Activated naive CD4-positive, alpha-beta T cell treated with anti-CD3 and anti-CD28 coated beads for 36 hours (primary cell): ENCODE measurements at places on chromosomes 3 and 15. TPM values are rescaled to one million over a fixed set of nuclear protein-coding genes. Genes with fewer than 3 reads are reported as not detected.
A peak's percentile ranks its signal among the peaks of the same experiment; 100 is the strongest.

Gene ARMC8
- total RNA-seq, result 38.2 TPM

Gene PRR23C
- not detected for total RNA-seq

Gene HRG
- total RNA-seq, result not detected

Gene AHSG
- total RNA-seq, result not detected

Gene RETNLB
- not detected for total RNA-seq

- DNase-seq, result no peak
- H3K4me1 ChIP-seq, result no peaks in the 10 kb centered on the region
- H3K27ac ChIP-seq, result no peak overlapping the region
- no peak overlapping the region for H3K4me3 ChIP-seq
- no peaks in the 10 kb centered on the region for H3K36me3 ChIP-seq
Measured at GRCh38 chr3:64954995-64955636, 267.3 kb upstream of the ADAMTS9 start.

DNA sequence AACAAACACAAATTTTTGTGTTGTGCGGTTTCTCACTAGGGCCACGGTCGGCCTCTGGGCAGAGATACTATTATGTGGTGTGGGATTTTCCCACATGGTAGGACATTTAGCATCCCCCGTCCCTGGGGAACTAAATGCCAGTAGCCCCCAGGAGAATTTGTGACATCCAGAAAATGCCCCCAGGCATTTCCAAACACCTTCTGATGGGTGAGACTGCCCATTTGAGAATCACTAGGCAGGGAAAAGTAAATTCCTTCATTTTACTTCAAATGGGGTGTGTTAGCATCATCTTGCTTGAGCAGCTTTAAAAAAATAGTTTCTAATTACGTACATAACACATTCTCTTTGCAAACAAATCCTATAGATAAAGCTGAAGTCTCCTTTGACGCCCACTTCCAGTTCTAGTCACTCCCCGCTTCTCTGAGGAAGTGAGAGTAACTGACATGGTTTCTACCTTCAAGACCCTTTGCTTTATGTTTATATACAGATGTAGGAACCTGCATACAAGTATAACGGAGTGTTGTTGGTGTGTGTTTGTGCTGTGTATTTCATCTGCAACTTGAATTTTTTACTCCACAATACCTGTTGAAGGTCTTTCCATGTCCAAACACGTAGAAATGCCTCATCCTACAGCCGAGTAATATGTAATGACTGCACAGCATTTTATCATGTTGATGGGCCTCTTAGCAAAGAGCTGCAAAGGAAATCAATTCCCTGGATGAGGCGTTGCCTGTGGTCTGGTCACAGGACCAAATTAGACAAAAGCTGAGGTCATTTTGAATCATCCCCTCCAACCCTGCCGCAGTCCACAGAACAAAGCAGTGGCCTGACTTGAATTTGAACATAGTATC lies 31.4 kb upstream of the ZBTB38 start:
- H3K27ac ChIP-seq, result no peak overlapping the region
- no peak overlapping the region for H3K4me3 ChIP-seq
- no peak for DNase-seq
- no peaks in the 10 kb centered on the region for H3K4me1 ChIP-seq
- H3K27me3 ChIP-seq, result no peaks in the 10 kb centered on the region

- no peak overlapping the region for H3K27ac ChIP-seq
- H3K4me3 ChIP-seq, result no peak overlapping the region
- H3K36me3 ChIP-seq, result no peaks in the 10 kb centered on the region
- H3K4me1 ChIP-seq, result peaks cover 51% of the 10 kb centered on the region
- H3K27me3 ChIP-seq, result no peaks in the 10 kb centered on the region
- DNase-seq, result no peak
Measured at GRCh38 chr3:186523022-186523421, 21.2 kb downstream of the CRYGS start.

- no peak for DNase-seq
- H3K4me1 ChIP-seq, result peaks cover 50% of the 10 kb centered on the region
- H3K36me3 ChIP-seq, result peaks cover 9% of the 10 kb centered on the region
- H3K4me3 ChIP-seq, result no peak overlapping the region
Measured at GRCh38 chr3:171365489-171365888, 94.7 kb downstream of the TNIK start.

- H3K36me3 ChIP-seq, result no peaks in the 10 kb centered on the region
- H3K4me1 ChIP-seq, result no peaks in the 10 kb centered on the region
- no peak overlapping the region for H3K4me3 ChIP-seq
- no peak for DNase-seq
- H3K27ac ChIP-seq, result no peak overlapping the region
Measured at GRCh38 chr3:78344918-78345317, 1305.0 kb downstream of the ROBO2 start.

DNA sequence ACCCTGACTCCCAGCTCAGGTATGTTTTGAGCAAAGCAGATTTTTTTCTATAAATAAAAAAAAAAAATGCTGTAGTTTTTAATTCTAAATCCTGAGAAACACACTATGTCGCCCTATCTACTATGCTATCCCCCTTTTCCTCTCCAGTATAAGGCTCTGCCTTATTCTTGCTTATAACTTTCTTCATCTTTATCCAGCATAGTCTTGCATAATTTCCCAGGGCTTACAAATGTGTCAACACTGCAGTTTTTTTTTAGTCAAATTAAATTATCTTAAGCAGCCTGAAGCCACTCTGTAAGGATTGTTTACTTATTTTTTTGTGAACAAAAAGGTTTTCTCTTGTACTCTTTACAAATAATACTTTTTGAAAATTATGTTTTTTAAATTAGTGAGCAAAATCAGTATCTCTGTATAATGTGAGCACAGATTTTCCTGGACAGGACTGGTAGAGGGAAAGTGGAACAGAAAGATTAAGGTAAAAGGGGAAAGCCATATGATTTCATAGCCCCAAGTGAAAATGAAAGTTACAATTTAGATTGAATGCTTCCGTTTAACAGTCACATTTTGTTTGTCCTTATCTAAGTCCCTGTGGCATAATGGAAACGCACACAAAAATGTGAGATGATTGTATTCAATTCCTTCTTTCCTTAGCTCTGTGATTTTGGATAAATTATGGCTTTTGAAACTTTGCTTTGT lies 5.6 kb upstream of the PYDC2 start:
- no peak for DNase-seq
- no peak overlapping the region for H3K27ac ChIP-seq
- no peaks in the 10 kb centered on the region for H3K4me1 ChIP-seq
- no peaks in the 10 kb centered on the region for H3K27me3 ChIP-seq
- no peaks in the 10 kb centered on the region for H3K36me3 ChIP-seq

Gene FEZF2
- not detected for total RNA-seq

Gene SI
- total RNA-seq, result not detected

DNA sequence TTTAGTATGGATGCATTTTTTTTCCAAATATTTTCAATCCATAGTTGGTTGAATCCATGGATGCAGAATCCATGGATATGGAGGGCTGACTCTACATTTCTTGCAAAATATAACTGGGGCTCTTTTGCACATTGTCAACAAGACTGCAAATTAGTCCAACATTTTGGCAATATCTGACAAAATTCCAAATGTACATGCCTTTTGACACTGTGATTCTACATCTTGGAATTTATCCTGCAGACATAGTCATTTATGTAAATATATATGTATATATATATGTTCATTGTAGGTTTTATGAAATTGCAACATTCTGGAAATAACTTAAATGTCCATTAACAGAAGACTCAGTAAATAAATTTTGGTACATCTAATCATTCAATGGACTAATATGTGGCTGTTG lies 203.0 kb downstream of the THRB start:
- no peak overlapping the region for H3K27ac ChIP-seq
- DNase-seq, result no peak
- no peaks in the 10 kb centered on the region for H3K36me3 ChIP-seq
- peaks cover 6% of the 10 kb centered on the region for H3K27me3 ChIP-seq

Gene C2CD4A
- 0.27 TPM for total RNA-seq

- peaks cover 17% of the 10 kb centered on the region for H3K4me1 ChIP-seq
- H3K27me3 ChIP-seq, result no peaks in the 10 kb centered on the region
- H3K4me3 ChIP-seq, result no peak overlapping the region
- no peak overlapping the region for H3K27ac ChIP-seq
Measured at GRCh38 chr3:28218071-28218916, 23.1 kb upstream of the CMC1 start.

Gene IL17RE
- total RNA-seq, result 0.24 TPM

DNA sequence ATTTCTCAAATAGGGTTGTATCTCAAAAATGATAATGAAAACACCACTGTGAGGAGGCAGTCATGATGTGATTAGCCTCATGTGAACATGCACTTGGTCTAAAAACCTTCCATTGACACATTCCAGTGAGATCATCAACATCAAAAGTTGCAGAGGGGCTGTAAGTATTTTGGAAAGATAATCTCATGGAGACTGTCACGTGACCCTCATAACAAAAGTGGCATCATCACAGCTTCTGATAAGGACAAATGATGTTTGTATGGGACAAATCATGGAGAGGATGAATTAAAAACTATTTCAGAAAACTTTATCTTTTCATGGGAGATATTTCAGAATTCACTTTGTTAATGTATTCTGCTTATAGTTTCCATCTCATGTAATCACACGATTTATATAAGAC lies 203.1 kb upstream of the NDN start:
- H3K4me1 ChIP-seq, result no peaks in the 10 kb centered on the region
- no peak overlapping the region for H3K4me3 ChIP-seq
- no peaks in the 10 kb centered on the region for H3K36me3 ChIP-seq
- no peaks in the 10 kb centered on the region for H3K27me3 ChIP-seq
- no peak overlapping the region for H3K27ac ChIP-seq

Gene ATP2B2
- not detected for total RNA-seq

GRCh38 chr15:78046796-78047341 lies 30.6 kb downstream of the TBC1D2B start:
- H3K4me3 ChIP-seq, result no peak overlapping the region
- peak overlapping the region; percentile 76 for H3K27ac ChIP-seq
- H3K4me1 ChIP-seq, result peaks cover 68% of the 10 kb centered on the region
- no peaks in the 10 kb centered on the region for H3K27me3 ChIP-seq
- peaks cover 25% of the 10 kb centered on the region for H3K36me3 ChIP-seq

- H3K4me3 ChIP-seq, result no peak overlapping the region
- no peaks in the 10 kb centered on the region for H3K4me1 ChIP-seq
- no peaks in the 10 kb centered on the region for H3K27me3 ChIP-seq
- no peak for DNase-seq
- H3K36me3 ChIP-seq, result no peaks in the 10 kb centered on the region
- no peak overlapping the region for H3K27ac ChIP-seq
Measured at GRCh38 chr3:123046262-123047061, 18.9 kb upstream of the SEMA5B start.

DNA sequence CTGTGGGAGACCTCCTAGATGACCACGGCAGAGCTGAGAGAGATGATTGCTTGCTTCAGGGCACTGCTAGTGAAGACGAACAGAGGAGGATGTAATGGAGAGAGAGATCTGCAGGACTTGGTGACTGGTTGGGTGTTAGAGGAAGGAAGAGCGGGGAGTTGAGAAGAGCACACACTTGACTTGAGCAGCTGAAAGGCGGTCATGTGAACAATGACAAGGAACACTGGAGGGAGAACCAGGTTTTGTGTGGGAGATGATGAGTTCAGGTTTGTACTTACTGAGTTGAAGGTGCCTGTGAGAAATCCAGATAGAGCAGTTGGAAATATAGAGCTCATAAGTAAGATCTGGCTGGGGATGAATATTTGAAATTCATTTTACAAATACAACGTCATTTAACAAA lies 40.3 kb downstream of the CDAN1 start:
- no peak for DNase-seq
- H3K4me1 ChIP-seq, result no peaks in the 10 kb centered on the region
- H3K27ac ChIP-seq, result no peak overlapping the region
- no peaks in the 10 kb centered on the region for H3K27me3 ChIP-seq
- no peak overlapping the region for H3K4me3 ChIP-seq

Gene MYZAP
- total RNA-seq, result 0.40 TPM

Gene ARHGEF26
- total RNA-seq, result 0.25 TPM

DNA sequence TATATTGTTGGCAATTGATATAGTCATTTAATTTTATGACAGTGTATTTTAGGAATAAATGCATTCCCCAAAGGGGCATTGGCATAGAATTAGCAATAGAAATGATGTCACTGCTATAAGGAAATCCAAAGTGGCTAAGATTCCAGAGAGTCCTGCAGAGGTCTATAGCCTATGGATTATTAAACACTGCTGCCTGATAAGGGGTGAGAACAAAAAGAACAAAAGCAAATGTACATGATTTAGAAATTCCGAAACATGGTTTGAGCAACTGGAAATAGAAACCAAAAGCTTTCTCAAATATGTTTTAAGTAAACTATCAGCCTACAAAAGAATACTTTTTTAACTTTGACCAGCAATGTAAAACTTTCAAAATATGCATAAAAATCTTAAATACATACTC lies 280.1 kb upstream of the RASGRP1 start:
- H3K27ac ChIP-seq, result no peak overlapping the region
- H3K4me3 ChIP-seq, result no peak overlapping the region
- H3K4me1 ChIP-seq, result no peaks in the 10 kb centered on the region
- H3K36me3 ChIP-seq, result no peaks in the 10 kb centered on the region
- DNase-seq, result no peak
- peaks cover 20% of the 10 kb centered on the region for H3K27me3 ChIP-seq

- no peaks in the 10 kb centered on the region for H3K27me3 ChIP-seq
- no peak for DNase-seq
- no peak overlapping the region for H3K4me3 ChIP-seq
Measured at GRCh38 chr3:149908424-149908957, 62.2 kb downstream of the PFN2 start.

GRCh38 chr3:155934230-155934629 lies 63.8 kb downstream of the GMPS start:
- H3K27me3 ChIP-seq, result no peaks in the 10 kb centered on the region
- H3K36me3 ChIP-seq, result peaks cover 43% of the 10 kb centered on the region
- H3K27ac ChIP-seq, result no peak overlapping the region
- no peaks in the 10 kb centered on the region for H3K4me1 ChIP-seq
- DNase-seq, result no peak

Gene CCR8
- total RNA-seq, result not detected

DNA sequence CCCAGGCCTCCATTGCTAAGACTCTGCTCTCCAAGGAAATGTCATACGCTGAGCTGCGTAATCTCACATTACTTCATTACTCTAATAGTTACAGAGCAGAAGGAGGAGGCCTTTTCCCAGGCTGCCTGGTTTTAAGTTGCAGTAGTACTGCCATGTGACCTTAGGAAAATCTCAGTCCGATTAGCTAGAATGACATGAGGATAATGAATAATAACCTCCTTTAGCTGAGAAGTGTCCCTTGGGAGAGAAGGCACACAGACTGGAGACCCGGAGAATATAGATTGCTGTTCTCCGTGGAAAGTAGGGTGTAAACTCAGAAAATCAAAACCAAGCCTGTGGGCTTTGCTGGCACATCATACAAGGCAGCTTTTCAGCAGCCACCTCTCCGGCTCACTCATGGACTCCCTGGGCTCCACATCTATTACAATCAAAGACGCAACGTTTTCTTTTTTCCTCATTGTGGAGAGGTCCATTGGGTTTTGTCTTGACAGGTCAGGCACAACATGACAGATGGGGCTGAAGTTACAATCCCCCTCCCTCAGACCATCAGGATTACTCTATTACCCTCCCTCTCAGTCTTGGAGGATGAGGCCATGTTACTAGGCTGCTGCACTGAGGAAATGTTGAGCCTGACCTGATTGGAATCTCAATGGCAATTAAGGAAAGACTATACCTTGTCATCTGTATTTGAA lies 134.8 kb upstream of the MB21D2 start:
- H3K27me3 ChIP-seq, result peaks cover 1% of the 10 kb centered on the region
- H3K4me3 ChIP-seq, result no peak overlapping the region
- H3K27ac ChIP-seq, result no peak overlapping the region
- H3K36me3 ChIP-seq, result no peaks in the 10 kb centered on the region
- no peaks in the 10 kb centered on the region for H3K4me1 ChIP-seq

GRCh38 chr15:55858661-55859060 lies 115.7 kb upstream of the PRTG start:
- peaks cover 17% of the 10 kb centered on the region for H3K36me3 ChIP-seq
- H3K27ac ChIP-seq, result no peak overlapping the region
- no peak overlapping the region for H3K4me3 ChIP-seq
- H3K27me3 ChIP-seq, result no peaks in the 10 kb centered on the region
- no peak for DNase-seq

Gene HDC
- 1.1 TPM for total RNA-seq

Gene GAP43
- total RNA-seq, result 0.17 TPM

Gene CLDN16
- not detected for total RNA-seq
